ENCODE measurements at places on chromosomes 5 and 9. TPM values are rescaled to one million over a fixed set of nuclear protein-coding genes. Genes with fewer than 3 reads are reported as not detected.

The ADAMTSL2 gene
- total RNA-seq: 0.05 TPM

The THG1L gene
- total RNA-seq: 28.6 TPM

The CXCL14 gene
- not detected for total RNA-seq

The PCSK1 gene
- total RNA-seq: not detected

The KCNMB1 gene
- not detected for total RNA-seq

Data from activated CD4-positive, alpha-beta memory T cell treated with anti-CD3 and anti-CD28 coated beads for 36 hours (primary cell).